Left renal pelvis (tissue), 4 donors: ENCODE measurements at places on chromosomes 1 and 21. TPM values are rescaled to one million over a fixed set of nuclear protein-coding genes. Genes with fewer than 3 reads are reported as not detected.

- DNase-seq = no peak
Observed at GRCh38 chr1:173638043-173639021, 3.2 kb downstream of the TEX50 start.

KMO gene
- polyA plus RNA-seq = 14.6 TPM

DNA sequence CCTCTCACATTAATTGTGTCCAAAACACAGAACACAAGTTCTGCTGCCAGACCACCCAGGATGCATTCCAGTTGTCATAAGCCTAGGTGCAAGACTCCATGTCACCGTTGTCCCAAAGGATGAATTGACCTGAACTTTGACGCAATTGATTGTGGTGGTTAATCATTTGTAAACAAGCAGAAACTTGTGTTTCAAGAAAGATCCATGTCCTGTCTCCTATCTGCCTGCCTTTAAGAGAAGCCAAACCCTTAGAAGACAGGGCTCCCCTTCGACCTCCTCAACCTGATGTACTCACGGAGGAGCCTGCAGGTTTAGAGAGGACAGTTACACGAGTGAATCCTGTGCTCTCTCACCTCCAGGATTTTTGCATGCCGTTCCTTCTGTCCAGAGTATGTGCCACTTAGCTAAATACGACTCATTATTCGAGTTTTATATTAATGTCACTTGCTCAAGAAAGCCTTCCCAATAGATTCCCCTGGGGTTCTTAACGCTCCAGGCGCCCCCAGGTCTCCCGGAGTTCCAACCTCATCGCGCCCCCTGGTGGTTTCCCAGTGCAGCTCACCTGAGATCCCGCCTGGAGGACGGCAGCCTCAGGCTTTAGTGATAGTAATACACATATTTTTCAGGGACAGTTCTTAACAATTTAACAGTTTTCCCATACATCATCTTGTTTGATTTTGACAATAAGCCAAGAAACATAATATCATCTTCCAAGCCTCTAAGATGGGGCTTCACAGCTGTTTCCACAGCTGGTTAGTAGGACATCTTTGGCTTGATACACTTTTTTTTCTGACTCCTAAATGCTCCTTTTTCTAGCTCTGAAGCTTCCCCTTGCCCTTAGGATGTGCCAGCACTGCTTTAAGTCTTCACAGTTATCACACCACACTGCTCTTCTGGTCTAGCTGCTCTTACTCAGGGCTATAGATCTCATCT, 2.4 kb upstream of the C8B start:
- DNase-seq = no peak

SNX7 gene
- 42.2 TPM for polyA plus RNA-seq

DISP3 gene
- polyA plus RNA-seq = 1.0 TPM

MX2 gene
- 2.3 TPM for polyA plus RNA-seq

DNA sequence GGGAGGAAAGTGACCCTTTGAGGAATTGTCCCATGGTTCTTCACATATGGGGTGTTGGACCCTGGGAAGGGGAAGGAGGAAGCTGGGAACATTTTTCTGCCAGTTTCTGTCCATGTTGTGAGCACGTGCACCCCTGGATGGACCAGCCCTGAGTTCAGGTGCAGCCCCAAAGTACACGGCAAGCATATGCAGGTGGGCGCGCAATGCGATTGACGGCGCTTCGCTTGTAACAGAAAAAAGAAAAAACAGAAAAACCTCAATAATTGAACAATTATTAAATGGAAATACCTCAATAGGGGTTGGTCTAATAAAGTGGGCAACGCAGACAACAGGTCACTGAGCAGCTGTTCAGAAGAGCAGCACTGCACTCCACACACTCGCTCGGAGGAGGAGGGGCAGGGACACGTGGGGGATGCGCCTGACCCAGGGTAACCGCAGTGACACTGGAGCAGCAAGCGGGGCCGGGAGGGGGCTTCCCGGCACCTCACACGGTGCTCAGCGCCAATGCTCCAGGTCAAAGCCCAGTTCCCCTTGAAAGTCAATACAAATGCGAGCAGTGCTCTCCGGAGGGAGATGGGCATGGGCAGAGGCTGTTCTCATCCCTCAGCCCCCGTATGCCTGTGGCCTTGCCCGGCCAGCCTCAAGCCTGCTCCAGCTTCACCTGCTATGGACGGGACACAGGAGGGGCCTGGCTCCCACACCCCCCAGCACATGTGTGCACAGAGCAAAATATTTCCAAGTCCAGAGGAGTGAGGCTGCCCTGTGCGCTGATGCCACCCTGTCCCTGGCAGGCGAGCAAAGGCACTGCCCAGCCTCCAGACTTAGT, 6.6 kb upstream of the ACTRT2 start:
- DNase-seq = no peak

DNA sequence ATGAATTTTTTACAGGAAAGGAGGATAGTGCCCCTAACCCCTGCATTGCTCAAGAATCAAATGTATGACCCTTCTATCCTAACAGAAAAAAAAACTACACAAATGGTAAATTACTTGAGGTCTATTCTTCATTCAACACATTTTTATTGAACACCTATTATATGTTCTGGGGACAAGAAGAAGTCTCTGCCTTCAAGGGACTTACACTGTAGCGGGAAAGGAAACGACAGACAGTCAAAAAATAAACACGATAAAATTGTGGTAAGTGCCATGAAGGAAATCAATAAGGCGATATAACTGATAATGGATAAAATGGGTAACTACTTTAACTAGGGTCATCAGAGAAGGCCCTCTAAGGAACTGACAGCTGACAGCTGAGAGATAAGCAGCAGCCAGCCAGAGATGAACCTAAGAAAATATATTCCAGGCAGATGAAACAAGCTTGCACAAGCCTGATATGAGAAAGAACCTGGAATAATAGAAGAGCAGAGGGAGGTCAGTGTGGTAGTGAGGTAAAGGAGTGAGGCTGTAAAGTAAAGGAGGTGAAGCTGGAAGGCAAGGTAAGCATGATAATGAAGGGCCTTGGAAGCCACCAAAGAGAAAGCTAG, 66.4 kb downstream of the PHTF1 start:
- no peak for DNase-seq

DNA sequence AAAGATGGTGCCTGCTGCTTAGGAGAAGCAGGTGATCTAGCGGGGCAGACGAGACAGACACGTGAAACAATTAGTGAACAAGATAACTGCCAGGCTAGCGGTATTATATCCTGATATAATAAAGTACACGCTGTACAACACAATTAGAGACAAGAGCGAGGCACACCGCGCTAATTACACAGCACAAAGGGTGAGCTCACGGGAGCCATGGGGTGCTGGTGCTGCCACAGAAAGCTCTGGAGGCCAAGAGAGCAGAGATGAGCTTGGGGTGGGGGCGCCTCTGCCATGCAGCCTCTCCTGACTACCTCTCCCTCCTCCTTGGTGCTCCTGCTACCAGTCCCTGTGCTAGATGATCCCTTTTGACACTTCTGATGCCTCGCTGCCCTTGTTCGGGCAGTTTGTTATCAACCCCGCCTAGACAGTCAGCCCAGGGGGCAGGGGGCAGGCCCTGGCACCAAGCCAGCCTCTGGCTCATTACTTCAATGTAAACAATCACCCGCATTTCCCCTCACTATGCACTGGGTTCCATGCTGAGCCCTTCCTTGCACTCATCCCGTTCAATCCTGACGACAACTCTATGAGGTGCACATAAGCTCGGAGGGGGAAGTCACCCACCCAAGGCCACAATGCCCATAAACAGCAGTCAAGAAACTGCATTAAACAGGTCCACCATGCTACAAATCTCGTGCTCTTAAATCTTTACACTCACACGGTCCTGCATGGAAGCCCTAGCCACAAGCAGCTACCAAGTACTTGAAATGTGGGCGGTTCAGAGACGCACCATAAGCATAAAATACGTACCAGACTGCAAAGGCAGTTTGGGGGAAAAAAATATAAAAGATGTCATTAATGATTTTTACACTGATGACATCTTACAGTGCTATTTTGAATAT, 103.0 kb downstream of the SSBP3 start:
- no peak for DNase-seq

NTMT2 gene
- not detected for polyA plus RNA-seq
